NCI-H524 treated with DMSO at 0.1 percent for 48 hours (cell line): ENCODE measurements at places on chromosomes 16 and 17.

DNA sequence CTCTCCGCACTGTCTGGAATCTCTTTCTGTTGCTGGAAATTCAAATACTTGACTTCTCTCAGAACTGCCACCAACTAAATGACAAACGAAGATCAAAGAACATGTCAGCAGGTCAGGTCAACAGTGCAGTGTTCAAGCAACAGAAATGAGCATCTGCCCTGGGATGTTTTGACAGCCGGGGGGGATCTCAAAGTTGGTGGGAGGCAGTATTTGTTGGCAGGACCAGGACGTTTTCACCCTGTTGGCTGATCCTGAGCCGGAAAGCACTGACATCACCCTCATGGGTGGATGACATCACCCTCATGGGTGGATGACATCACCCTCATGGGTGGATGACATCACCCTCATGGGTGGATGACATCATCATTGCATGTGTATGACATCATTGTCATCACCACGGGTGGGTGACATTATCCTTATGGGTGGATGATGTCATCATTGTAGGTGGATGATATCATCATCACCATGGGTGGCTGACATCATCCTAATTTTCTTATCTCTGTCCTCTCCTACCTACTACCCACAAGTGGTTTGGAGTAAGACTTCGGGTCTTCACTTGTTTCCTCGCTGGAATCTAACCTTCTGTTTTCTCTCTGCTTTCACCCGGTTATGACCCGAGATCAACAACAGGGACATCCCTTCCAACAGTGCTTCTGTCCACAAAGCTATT is 18.9 kb downstream of the DNAH17 start:
- no peak for DNase-seq

GRCh38 chr16:4694642-4695451 is 1.5 kb downstream of the NUDT16L1 start:
- DNase-seq = no peak

GRCh38 chr17:80927791-80928216 is 63.8 kb upstream of the CHMP6 start:
- no peak for DNase-seq

GRCh38 chr17:40514013-40514875 is 12.8 kb upstream of the TNS4 start:
- no peak for DNase-seq

GRCh38 chr17:17557796-17558195 is 33.7 kb downstream of the PEMT start:
- no peak for DNase-seq

- DNase-seq = no peak
Observed at GRCh38 chr17:69710926-69711325, 296.4 kb downstream of the MAP2K6 start.

DNA sequence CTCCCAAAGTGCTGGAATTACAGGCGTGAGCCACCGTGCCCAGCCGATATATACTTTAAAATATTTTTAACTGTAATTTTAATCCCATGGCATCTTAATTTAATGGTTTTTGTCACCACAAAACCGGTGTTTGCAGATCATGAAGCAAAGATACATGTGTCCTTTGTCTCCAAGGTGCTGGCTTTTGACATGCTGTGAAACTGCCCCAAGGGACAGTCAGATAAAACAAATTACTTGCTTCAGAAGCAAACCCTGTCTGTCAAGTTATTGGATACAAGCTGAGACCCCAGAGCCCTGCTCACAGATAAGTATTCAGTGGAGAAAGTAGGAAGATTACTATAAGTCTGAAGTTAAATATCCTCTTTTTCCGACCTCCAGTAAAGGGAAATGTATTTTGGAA is 39.8 kb downstream of the ARL4D start:
- DNase-seq = no peak

GRCh38 chr17:78595135-78595810 is 18.1 kb upstream of the DNAH17 start:
- no peak for DNase-seq

DNA sequence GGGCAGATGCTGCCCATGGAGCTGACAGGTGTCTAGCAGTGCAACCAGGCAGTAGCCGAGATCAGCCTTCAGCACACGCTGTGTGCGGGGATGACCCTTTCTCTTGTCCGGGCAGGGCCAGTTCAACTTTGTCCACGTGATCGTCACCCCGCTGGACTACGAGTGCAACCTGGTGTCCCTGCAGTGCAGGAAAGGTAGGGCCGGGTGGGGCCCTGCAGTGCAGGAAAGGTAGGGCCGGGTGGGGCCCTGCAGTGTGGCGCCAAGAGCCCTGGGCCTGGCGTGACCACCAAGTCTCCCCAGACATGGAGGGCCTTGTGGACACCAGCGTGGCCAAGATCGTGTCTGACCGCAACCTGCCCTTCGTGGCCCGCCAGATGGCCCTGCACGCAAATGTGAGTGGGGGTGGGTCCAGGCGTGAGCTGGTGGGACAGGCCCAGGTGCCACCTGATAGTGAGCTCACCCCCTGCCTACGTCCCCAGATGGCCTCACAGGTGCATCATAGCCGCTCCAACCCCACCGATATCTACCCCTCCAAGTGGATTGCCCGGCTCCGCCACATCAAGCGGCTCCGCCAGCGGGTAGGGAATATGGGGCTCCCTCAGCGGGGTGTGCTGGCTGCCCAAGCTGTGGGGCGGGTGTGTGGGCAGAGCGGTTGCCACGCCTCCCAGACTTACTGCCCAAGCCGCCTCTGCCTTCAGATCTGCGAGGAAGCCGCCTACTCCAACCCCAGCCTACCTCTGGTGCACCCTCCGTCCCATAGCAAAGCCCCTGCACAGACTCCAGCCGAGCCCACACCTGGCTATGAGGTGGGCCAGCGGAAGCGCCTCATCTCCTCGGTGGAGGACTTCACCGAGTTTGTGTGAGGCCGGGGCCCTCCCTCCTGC is 40.2 kb downstream of the TSC2 start:
- no peak for DNase-seq

DNA sequence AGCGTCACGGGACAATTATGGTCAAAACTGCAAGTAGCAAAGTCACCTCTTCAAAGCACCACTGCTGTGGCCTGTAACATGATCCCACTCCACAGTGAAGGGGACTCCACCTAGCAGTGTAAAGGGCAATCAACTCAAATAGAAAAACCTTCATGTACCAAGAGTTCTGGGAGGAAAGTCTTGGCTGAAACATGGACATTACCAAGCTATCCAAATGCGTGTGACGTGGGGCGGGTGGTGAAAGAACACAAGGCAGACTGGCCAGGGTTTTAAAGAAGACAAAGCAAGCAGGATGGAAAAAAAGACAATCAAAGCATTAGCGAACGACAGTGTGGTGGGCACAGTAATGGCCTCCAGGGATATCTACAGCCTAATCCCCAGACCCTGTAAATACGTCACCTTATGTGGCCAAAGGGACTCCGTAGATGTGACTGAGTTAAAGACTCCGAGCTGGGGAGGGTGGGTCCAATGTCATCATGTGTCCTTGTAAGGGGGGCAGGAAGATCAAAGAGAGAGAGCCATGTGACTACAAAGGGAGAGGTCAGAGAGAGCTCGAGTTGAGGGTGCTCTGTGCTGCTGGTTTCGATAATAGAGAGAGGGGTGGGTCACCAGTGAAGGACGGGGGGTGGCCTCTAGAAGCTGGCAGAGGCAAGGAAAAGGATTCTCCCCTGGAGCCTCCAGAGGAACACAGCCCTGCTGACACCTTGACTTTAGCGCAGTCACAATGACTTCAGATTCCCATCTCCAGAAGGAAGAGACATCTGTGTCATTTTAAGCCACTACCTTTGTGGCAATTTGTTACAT is 6.0 kb downstream of the HSDL1 start:
- DNase-seq = peak; percentile 80

GRCh38 chr16:10971560-10971961 is 27.2 kb downstream of the CLEC16A start:
- peak; percentile 46 for DNase-seq

GRCh38 chr17:12726131-12726530 is 60.4 kb downstream of the MYOCD start:
- DNase-seq = no peak

- no peak for DNase-seq
Observed at GRCh38 chr17:57685499-57686132, 59.5 kb downstream of the CCDC182 start.
